ENCODE measurements at places on chromosomes 6 and 20.

DNA sequence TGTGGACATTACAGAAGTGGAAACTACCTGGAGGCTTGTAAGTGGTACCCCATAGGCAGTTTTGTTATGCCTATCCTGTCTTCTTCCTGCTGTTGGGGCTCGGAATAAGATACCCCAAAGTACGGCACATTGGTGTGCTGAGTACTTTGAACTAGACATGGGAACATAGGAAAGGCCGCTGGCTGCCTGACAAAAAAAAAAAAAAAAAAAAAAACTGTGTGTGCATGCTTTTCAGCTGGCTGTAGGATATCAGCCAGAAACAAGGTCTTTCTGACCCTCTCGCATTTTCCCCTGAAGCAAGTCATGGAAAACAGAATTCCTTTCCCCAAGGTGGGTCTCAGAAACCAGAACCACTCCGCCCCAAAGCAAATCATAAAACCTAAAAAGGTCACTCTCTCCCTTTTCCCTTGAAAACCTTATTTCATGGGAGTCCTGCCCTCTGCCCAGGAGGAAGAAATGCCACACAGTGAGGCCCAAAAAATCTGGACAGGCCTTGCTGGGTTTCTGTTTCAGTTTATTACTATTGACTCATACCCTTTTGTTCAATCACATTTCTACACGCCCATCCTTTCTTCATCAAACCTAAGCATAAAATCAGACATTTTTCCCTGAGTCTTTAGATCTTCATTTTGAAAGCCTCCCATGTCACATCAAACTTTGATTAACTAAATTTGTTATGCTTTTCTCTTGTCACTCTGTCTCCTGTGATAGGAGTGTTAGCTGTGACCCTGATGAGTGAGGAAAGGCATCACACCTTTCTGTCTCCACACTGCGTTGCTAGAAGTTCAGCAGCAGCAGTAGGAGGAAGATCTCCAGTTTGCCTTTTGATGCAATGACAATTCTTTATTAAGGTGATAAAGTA, 17.2 kb downstream of the SLC2A12 start:
- no peak for DNase-seq

- DNase-seq = no peak
These were observed 8.3 kb upstream of the ZBTB2 start for GRCh38 chr6:151399679-151400078.

DNA sequence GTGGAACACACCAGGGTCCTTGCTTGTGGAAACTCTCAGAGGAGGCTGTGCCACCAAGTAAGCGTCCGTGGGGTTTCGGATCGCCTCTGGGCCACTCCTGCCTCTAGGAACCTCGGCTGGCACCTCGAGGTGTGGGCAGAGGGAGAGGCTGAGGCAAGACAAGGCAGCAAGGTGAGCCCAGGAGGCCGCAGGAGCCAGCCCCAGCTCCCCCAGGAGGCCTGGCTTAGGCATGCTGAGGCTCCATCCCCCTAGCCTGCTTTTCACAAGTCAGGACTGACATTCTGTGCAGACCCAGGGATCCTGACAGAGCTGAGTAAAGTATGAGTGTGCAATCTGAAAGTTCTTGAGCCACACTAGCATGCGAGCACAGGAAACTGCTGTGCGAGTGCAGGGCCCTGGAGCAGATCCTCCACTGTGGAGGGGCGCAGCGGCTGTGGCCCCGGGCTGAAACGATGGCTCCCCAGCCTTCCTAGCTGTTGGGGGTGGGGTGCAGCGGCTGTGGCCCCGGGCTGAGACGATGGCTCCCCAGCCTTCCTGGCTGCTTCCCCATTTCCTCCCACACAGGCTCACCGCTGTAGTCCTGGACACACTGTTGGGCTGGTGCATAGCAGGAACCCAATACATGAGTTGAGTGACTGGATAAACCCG, 75.2 kb upstream of the CD93 start:
- DNase-seq = no peak

DNA sequence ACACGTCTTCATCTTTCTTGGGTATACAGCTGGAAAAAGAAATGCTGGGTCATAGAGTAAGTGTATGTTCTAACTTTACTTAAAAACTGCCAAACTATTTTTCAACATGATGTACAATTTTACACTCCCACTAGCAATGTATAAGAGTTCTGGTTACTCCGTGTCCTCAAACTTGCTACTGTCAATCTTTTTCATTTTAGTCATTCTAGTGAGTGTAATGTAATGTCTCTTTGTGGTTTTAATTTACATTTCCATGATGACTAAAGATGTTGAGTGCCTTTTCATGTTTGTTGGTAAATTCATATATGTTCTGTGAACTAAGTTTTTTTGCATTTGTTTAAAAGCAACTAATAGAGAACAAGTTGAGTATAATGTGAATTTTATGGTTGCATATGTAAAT, 43.9 kb downstream of the ATG5 start:
- DNase-seq = no peak

DNA sequence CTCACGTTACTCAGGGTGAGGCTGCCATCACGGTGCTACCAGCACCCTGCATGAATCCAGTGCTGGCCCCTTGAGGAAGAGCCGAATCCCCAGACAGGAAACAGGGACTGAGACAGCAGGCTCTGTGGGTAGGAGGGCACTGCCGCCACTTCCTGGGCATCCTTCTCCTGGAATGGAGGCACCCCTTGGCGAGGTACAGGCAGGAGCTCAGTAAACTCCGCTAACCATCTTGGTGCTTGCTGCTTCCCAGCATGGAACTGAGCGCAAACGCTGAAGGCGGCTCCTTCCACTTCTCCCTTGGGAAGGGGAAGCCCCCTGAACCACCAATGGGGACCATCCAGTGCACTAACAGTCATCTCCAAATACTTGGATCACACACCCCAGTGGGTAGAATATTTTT, 13.5 kb upstream of the CCDC167 start:
- DNase-seq = no peak

DNA sequence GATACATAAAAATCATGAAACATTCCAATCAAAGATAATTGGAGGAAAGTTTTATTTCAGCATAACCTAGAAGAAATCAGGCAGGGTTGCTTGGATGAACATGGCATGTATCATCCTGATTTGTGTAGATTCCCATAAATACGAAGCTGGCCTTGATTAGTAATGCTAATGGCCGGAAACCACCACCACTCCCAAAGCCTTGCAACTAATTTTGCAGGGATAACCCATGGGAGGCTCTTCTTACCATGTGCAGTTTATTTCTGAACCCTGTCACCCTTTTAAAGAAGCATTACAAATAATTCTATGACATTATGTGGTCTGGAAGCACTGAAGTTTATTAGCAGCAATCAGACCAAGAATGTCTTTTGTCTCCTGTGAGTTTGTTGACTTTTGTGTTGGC, 80.8 kb downstream of the AIG1 start:
- no peak for DNase-seq

GRCh38 chr6:155103816-155104366, 108.8 kb downstream of the TIAM2 start:
- DNase-seq = no peak

GRCh38 chr20:38152175-38152620, 12.9 kb downstream of the TGM2 start:
- no peak for DNase-seq

GRCh38 chr6:13992417-13993055, 67.8 kb downstream of the RNF182 start:
- DNase-seq = no peak

DNA sequence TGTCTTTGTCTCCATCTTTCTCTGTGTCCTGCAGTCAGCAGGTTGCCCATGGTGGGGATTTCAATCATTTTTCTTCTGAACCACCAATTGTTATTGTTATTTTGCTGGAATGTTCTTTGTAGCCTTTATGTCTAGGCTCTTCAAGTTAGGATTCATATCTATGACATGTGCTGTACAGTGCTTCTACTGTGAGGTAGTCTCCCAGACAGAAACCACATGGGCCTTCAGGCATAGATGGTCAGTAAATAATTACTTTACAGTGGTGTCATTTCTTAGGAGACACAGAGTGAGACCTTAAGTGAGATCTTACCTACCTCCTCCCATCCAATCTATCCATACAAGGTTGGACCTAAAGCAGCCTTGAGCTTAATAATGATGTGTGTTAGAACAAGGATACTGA, 265.5 kb downstream of the ZFAND3 start:
- DNase-seq = no peak

DNA sequence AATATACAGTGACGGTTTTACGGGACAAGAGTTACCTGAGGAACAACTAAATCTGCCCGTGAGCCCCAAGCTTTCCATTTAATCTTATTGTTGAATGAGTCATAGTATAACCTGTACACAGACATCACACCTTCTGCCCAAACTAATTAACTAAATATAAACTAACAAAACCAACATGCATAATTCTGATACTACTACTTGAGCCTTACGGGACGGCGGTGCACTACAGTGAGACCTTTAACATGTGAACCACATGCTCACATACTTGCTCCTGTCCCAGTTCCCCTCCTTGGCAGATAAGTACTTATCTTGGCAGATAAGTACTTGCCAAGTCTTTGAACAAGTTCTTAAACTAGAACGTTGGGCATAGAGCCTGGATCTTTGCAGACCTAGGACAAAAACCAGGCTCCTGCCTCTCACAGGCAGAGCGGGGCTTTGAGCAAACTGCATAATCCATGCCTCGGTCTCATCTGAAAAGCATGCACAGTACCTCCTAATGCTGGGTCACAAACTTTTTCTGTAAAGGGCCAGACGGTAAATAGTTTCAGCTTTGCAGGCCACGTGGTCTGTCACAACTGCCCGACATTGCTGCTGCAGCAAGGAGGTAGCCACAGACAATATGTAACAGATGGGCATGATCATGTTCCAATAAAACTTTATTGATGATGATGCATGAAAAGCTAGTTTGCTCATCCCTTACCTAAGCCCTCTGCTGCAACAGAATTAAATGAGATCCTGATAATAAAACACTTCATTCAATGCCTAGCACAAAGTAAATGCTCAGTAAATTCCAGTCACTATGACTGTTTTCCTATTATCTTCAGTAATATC, 23.0 kb downstream of the ZNF217 start:
- DNase-seq = no peak

DNA sequence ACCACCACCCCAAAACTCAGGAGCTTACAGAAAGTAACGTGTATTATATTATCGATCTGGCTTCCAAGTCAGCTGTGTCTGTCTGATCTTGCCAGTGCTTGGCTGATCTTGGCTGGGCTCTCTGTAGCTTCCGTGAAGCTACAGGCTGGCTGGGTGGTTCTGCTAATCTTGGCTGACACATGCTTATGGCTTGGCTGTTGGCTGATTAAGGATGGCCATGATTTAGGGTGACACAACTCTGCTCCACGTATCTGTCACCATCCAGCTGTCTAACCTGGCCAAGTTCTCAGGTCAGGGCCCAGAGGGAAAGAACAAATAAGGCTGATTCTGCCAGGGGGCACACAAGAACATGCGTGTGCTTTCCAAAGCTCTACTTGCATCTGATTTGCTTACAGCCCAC, 64.7 kb upstream of the PRL start:
- no peak for DNase-seq

DNA sequence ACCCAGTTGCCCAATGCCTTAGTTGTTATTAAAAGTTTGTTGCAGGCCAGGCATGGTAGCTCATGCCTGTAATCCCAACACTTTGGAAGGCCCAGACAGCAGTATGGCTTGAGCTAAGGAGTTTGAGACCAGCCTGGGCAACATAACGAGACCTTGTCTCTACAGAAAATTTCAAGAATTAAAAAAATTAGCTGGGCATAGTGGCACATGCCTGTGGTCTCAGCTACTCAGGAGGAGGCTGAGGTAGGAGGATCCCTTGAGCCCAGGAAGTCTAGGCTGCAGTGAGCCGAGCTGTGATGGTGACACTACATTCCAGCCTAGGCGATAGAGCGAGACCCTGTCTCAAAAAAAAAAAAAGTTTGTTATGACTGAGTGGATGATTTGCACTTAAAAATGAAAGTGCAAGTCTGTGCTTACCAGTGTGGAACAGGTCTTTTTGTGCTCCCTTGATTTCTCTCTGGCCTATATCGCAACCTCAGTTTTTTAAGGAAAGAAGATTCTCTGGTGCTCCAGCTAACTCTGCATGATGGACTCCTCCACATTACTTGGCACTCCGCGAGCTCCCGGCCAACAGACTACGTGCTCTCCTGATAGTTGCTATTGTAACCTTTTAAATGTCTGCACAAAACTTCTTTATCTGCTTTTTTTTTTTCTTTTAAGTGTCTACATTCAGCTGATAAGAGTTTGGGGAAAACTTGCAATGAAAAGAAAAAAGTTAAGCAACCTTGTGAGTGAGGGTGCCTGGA, 22.1 kb downstream of the ZKSCAN3 start:
- no peak for DNase-seq

DNA sequence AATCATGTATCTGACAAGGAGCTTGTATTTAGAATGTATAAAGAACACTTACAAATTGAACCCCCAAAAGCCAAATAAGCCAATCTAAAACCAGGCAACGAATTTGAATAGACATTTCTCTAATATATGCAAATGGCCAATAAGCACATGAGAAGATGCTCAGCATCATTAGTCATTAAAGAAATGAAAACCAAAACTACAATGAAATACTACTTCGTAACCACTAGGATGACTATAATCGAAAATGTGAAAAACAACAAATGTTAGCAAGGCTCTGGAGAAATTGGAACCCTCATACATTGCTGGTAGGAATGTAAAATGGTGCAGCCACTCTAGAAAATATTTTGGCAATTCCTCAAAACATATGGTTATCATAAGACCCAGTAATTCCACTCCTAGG, 105.8 kb upstream of the TOP1 start:
- no peak for DNase-seq

- no peak for DNase-seq
These were observed 84.2 kb downstream of the THEMIS start for GRCh38 chr6:127816643-127817042.

DNA sequence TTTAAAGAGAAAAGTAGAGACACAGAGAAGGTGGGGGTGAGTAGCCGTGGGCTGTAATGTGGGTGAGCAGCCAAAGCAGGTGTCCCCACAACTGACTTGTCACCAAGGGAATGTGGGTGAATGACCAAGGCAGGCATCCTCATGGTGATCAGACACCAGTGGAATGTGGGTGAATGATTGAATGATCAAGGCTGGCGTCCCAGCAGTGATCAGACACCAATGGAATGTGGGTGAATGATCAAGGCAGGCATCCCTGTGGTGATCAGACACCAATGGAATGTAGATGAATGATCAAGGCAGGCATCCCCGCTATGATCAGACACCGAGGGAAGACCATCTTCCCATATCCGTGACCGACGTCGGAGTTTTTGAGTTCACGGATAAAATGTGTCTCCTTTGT, 49.8 kb upstream of the OR14J1 start:
- DNase-seq = no peak

- no peak for DNase-seq
These were observed 19.5 kb downstream of the KIAA0408 start for GRCh38 chr6:127439718-127440117.

DNA sequence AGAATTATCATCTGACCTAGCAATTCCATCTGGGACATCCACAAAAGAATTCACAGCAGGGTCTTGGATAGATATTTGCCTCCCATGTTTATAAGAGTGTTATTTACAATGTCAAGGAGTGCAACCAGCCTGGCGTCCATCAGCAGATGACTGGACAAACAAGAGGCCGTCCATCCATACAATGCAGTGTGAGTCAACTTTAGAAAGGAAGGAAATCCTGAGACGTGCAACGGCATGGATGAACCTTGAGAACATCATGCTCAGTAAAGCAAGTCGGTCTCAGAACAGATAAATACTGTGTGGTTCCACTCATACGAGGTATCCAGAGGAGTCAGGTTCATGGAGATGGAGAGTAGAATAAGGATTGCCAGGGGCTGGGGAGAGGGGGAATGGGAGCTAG, 46.4 kb downstream of the FOXF2 start:
- DNase-seq = no peak

GRCh38 chr20:10513061-10513460, 78.0 kb downstream of the SLX4IP start:
- DNase-seq = no peak
